ENCODE measurements at places on chromosomes 6 and 20.
A peak's percentile ranks its signal among the peaks of the same experiment; 100 is the strongest.

- no peak for DNase-seq
These were observed 30.3 kb downstream of the RREB1 start for GRCh38 chr6:7138046-7138531.

DNA sequence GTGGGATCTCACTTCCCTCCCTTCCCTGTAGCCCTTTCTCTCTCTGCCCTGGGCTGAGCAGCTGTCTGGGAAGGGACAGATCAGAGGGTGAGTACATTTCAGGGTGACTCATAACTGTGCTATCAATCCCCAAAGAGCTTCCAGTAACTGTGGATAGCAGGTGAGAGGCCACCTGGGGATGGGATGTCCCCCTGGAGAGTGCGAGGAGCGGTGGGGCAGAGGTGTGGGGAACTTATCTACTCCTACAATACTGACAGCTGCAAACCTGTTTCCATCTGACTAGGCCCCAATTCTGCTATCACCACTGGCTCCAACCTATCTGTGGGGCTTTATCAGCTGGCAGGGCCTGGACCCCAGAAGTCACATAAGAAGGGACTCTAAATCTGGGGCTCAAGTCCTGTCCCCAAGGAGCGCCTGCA, 32.6 kb downstream of the KCNK5 start:
- DNase-seq = no peak

DNA sequence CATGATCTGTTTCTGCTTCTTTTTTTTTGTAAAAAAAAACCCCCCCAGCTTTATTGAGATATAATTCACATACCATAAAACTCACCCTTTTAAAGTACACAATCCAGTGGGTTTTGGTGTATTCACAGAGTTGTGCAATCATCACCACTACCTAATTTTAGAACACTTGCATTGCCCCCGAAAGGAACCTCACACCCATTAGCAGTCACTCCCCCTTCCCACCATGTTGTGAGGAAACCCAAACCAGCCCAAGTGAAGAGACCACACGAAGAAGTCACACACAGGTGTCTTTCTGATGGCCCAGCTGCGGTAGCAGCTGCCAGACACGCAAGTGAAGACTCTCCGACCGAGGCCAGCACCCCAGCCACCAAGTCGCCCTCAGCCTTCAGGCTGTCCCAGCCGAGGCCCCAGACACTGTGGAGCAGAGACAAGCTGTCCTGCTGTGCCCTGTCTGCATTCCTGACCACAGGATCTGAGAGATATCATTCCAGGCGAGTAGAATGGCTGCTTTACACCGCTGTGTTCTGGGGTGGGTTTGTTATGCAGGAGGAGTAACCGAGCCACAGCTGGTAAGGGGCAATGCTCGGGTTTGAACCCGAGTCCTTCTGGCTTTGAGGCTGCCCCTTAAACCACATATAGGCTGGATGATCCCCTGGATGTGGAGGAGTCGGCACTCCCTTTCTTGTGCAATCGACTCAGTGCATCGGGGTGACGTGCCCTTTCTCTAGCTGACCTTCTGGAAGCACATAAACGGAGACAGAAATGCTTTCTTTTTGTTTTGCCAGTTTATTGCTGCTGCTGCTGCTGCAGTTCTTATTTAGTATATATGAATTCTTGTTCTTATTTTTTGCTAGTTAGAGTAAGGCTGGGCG, 59.1 kb upstream of the PTPN1 start:
- no peak for DNase-seq

- DNase-seq = no peak
These were observed 6.3 kb upstream of the FOXF2 start for GRCh38 chr6:1382883-1383728.

GRCh38 chr6:145544041-145544440, 191.3 kb downstream of the EPM2A start:
- DNase-seq = no peak

- DNase-seq = no peak
These were observed 10.8 kb upstream of the EYA2 start for GRCh38 chr20:46883892-46884291.

DNA sequence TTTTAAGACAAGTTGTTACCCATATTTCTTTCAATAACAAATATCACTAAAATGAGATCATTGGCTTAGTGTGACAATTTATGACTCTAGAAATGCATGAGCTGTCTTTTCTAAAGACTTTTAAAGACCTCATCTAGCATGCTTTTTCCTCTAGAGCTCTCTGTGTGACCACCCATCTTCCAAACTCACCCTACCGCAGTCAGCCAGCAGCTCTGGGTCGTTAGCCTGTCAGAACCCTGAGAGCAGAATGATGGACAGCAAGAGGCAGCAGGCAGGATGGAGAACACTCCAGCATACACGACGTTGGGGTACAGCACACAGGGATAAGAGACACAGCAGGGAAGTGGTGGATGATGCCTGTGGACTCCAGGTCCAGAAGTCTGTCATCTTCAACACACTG, 45.1 kb upstream of the TBX18 start:
- no peak for DNase-seq

- DNase-seq = peak; percentile 57
These were observed 22.5 kb downstream of the MOCS3 start for GRCh38 chr20:50980851-50981713.

- DNase-seq = no peak
These were observed 155.8 kb downstream of the GRM1 start for GRCh38 chr6:146184701-146185100.

GRCh38 chr6:104013312-104013971, 846.3 kb downstream of the HACE1 start:
- DNase-seq = no peak

GRCh38 chr6:49541210-49541724, 9.2 kb upstream of the C6orf141 start:
- no peak for DNase-seq

- no peak for DNase-seq
These were observed 744 bp downstream of the STAU1 start for GRCh38 chr20:49187330-49187850.

GRCh38 chr6:82006027-82006738, 241.4 kb downstream of the IBTK start:
- DNase-seq = no peak

GRCh38 chr6:21071780-21072468, 521.6 kb upstream of the SOX4 start:
- DNase-seq = no peak

DNA sequence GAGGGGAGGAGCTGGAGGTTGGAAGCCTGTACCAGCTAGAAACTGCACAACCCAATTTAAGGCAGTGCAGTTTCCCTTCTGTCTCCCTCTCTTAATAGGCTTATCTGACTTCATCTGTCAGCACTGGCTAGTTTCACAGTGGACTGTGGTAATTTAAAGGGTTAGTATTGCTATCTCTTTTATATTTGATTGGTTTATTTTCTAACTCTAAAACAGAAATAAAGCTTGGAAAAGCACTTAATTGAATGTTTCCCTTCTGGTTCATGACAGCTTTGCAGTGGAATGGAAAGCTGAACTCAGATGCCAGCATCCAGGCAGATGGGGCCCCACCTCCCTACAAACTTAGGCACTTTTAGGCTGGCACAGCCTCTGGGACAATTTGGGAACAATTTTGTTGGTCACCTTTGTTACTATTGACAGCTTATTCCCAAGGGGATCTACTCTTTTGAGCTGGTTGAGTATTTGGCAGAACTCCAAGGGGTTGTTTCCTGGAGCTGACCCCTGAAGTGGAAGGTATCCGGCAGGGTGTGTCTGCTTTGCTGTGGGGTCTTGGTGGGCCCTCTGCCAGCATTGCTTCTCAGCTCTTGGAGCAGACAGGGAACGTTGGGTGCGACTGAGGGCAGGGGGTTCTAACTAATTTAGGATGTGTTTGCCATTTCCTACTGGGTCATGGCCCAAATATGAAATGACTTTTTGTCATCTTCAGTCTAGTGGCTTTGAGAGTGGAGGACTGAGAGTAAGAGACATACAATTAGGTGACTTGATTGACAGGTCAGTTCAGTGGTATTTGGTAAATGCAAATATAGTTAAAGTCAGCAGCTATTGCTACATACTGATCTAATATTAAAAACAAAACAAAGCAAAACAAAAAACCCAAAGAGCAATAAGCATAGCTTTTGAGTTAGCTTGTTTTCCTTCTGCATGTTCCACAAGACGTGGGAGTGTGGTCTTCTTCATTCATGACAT, 9.3 kb downstream of the SH3BGRL2 start:
- DNase-seq = no peak

DNA sequence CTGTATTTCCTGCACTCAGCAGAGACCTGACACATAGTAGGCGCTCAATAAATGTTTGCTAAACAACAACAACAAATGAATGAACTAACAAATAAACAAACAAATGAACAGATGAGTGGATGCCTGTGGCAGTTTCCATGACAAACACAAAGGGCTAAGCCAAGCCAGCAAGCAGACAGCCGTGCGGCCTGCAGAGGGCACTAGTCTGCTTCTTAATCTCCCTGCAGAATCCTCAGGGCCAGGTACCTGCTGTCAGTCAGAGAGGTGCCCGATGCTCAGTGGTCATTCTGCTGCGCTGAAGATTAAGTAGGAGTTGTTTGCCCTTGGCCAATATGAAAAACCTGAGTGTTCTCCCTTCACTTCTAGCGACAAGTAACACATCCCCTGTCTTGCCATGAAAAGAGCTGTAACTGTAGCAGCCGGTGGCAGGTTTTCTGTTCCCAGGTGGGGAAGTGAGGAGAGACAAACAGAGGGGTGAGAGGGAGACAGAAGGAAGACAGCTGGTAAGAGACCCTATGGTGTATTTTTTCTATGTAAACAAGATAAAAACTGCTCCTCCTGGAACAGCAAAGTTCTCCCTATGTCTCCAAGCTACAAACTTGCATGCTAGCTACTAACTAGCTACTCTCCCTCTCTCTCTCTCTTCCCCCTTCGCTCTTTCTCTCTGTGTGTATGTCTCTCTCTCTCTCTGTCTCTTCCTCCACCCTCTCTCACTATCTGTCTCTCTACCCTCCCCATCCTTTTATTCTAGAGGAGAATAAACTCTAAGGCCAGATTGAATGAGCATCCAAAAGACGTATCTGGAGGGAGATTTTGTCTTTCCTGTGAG, at the start of gene MC3R:
TSS of gene MC3R (plus strand) at position 779 of the 829 bp plus-strand sequence. CDS start 112 bp downstream, outside the sequence.
- peak; percentile 3 for DNase-seq

DNA sequence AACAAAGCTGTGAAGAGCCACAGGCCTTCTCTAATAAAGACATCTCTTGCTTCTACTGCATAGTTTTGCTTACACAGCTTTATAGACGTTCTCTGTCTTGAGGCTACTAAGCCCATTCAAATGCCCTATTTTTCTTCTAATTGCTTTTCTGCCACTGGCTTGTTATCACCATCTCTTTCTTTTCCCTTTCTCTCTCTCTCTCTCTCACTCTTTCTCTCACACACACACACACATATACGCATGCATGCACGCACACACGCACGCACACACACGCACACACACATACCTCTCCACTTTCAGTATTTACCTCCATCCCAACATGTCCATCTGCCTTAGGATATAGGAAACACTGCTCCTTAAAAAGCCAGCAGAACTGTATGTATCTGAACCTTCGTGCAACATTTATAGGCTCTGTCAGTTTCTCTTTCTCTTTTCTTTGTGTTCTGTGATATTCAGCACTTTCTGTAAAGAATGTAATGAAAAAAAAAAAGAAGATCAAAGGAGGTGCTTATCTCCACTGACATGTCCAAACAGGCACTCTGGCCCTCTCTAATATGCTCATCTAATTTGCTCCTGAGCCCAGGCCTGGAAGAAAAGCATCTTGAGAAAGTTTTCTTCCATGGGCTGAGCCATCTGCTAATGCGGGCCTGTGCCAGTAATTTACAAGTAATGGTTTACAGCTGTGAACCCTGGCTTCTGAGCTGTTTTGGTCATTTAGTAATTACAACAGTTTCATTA, 1046.7 kb upstream of the MAP3K7 start:
- no peak for DNase-seq

GRCh38 chr6:71675386-71675785, 211.0 kb upstream of the RIMS1 start:
- no peak for DNase-seq

GRCh38 chr20:61538183-61538942, 286.3 kb downstream of the CDH4 start:
- DNase-seq = no peak

GRCh38 chr6:52574709-52575501, 2.0 kb downstream of the TRAM2 start:
- no peak for DNase-seq

DNA sequence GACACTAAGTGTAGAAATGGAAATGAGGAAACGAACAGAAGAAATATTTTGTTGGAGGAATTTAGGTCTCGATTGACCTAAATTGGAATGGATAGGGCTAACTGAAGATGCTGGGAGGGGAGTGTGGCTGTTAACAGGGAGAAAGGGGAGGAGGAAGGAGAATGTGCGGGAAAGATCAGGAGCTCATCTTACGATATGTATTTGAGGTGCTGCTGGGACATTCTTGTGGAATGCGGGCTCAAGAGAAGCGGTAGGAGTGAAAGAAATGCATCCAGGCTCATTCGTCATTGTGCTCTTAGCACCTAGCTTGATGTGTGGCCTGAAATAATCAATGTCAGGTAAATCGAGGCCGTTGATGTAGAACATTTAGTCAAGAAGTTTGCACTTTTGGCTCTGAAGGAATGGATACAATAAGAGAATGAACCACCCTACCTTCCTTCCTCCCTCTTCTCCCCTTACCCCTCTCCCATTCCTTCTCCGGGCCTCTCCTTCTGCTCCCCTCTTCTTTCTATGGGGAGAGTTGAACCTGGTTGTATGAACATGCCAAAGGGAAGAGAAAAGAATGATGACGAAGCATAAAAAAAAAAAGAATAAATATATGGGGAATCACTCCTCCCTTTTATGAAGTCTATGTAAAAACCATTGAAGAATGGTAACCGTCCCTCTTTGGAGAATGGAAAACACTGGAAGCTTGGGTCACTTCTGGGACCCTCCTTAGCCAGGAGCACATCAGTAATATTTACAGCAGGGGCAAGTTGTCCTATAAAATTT, 70.9 kb downstream of the SASH1 start:
- DNase-seq = no peak

- no peak for DNase-seq
These were observed 6.9 kb downstream of the SPDEF start for GRCh38 chr6:34549026-34549803.

- DNase-seq = no peak
These were observed 397.9 kb upstream of the ADGRB3 start for GRCh38 chr6:68237205-68237604.

DNA sequence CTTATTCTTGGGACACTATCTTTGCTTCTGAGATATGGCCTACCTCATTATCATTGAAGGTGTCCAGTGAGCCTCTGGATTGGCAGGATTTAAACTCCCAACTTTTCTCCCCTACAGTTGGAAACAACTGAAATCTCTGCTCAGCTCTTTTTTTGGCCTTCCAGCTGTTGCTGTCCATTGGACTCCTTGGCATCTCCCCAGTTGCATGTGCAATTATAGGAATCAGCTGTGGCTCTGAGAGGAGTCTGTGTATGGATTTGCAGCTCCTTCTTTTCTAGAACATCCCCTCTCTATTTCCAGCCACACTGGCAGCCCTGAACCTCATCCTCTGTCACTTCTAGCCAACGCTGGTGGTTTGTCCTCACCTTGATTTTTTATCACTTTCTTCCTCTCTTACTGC, 21.2 kb downstream of the RAB22A start:
- DNase-seq = no peak

DNA sequence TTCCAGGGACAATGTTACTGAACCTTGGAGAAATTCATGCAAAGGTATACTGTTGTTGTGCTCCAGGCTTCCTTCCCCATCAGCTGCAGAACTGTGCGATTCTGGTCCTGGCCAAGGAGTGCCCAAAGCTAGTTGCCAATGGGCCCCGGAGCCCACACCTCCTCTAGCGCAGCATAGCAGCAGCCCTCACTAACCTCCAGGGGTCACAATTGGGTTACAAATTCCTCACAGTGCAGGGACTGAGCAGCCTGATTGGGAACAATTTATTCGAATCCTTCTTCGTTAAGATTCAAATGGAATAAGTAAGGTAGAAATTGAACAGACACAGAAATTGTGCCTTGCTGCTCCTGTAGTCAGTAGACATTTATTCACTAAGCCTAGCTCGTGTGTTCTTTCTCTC, 284.9 kb downstream of the PRKN start:
- DNase-seq = no peak

- no peak for DNase-seq
These were observed 153.1 kb downstream of the EPHA7 start for GRCh38 chr6:93266116-93266817.
